Suppressor macrophage treated with lipopolysaccharide for 1 hour (primary cell): ENCODE measurements at places on chromosomes 1 and 21.

- peak; percentile 41 for DNase-seq
These were observed 3.1 kb downstream of the OLIG2 start for GRCh38 chr21:33028773-33029384.

DNA sequence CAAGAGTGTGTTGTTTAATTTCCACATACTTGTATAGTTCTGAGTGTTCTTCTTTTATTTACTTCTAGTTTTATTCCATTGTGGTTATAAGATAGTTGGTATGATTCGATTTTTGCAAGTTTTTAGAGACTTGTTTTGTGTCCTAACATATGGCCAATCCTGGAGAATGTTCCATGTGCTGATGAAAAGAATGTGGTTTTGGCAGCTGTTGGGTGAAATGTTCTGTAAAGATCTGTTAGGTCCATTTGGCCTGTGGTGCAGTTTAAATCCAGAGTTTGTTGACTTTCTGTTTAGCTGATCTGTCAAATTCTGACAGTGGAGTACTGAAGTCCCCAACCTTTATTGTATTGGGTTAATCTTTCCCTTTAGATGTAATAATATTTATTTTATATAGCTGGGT is 19.5 kb upstream of the TIPRL start:
- no peak for DNase-seq

- DNase-seq, result peak; percentile 33
These were observed 85.4 kb upstream of the ROR1 start for GRCh38 chr1:63688302-63688890.

DNA sequence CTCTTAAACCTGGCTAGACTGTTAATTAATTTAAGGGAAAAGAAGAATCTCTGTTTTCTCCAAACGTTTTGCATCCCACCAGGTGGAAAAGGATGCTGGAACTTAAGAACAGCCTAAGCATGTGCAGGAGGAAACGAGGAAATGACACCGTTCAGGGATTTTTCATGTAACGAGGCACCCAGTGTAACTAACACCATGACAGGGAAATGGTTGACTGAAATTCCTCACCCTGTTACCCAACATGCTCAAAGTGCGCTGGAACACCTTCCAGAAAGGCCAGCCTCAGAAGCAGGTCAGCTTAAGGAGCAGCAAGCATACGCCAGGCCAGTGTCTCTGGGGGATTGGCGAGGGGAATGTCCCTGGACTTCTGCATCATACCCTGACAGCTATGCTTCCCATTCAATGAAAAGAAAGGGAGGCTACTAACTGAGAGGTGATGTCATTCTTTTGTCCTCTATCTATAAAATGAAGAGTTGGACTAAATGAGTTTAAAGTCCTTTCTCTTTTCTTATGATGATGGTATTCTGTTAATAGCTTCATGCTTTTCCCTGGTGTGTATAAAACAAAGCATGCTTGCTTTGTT is 21.6 kb downstream of the TNN start:
- peak; percentile 22 for DNase-seq

DNA sequence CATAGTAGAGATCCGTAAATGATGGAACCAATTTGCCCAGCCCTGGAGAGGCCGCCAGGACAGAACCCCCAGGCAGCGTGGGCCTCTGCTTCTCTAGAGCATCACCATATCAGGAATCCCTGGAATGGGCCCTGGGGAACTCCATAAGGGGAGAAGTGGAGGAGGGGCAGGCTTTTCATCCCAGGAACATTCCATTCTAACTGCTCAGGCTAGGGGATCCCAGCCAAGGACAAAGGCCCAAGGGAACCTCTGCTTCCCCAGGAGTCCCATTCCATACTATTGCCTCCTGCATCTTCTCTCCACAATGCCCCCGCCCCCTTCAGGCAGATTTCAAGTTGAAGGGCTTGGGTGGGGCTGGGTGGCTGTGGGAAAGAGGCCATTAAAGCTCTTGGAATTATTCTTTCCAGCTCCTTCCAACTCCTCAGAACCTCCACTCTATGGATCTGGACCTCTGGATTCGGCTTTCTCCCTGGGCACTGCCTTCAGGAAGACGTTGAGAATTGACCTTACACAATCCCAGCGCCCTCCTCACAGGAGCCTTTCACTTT is 6.0 kb downstream of the TRNP1 start:
- DNase-seq, result no peak

DNA sequence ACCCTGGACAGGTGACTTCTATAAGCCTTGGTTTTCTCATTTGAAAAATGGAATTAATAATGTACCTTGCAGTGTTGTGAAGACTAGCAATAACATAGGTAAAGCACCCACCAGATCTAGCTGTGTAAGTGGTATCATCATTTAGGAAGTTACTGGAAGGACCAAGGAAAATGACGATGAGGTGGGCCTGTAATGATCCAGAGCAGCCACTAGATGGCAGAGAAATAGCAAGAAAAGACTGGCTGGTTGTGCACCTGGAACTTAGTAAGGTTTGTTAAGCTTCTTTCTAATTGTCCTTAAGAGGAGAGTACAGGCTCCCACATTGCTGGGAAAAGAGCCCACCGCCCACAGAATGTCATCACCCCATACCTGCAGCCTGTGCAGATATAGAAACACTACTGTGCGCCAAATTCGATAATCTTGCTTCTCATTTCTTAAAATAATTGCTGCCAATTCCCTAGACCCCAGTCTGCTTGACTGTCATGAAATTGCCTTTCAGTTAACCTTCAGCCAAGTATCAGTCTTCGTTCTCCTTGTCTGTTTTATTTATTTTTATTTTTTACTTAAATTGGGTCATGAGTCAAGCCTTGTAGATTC is 37.2 kb downstream of the WNT4 start:
- DNase-seq, result peak; percentile 61

DNA sequence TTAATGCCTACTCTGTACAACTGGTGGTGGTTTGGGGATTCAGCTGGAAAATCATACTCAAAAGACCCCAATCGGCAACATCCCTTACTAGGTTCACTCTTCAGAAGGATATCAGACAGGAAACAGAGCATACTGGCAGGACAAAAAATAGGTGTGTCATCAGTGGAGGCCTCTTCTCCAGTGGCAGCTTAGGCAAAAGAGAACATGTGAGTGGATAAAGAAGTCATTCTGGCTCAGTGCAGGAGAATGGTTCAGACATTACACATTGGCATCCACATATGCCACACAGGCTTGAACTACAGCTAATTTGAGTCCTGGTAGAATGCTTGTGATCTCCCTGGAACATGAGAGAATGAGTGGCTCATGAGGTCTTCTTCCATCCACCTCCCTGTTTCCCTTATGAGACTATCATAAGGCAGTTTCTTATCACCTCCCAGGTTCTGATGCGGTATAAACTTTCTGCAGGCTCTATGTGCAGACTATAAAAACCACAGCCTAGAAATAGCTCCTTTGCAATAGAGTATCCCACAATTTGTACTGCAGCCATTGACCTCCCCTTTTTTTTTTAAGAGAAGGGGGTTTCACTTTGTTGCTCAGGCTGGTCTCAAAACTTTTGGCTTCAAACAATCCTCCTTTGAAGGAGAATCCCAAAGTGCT is 24.7 kb downstream of the VAMP4 start:
- DNase-seq, result no peak

DNA sequence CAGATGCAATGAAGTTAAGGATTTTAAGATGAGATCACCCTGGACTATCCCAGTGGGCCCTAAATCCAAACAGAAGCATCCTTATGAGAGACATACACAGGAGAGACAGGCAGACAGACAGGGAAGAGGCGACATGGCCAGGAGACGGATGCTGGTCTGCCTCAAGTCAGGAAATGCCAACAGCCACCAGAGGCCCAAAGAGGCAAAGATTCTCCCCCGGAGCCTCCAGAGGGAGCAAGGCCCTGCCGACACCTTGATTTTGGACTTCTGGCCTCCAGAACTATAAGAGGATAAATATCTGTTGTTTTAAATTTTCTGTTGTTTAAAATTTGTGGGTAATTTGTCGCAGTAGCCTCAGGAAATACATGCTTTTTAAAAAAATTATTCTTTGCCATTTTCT is 116.4 kb downstream of the GLIS1 start:
- no peak for DNase-seq

- no peak for DNase-seq
These were observed 1252.1 kb upstream of the ADGRL4 start for GRCh38 chr1:80258659-80259058.

DNA sequence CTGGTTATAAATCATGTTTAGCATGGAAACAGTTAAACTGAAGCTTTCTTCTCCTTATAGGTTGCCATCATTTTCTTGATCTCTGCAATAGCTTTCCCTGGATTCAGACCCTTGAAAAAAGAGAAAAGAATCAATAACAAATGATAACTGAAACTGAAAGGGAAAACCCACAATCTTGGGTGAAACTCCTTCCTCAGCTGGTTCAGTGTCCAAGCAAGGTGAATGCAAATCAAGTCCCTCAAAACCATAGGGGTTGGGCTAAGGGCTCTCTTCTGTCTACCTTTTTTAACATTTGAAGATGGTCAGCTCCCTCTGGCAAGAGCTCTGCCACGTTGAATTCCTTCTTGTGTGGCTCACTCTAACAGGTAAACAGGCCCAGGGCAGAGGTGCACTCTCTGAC is 7.1 kb upstream of the ATP13A2 start:
- no peak for DNase-seq

DNA sequence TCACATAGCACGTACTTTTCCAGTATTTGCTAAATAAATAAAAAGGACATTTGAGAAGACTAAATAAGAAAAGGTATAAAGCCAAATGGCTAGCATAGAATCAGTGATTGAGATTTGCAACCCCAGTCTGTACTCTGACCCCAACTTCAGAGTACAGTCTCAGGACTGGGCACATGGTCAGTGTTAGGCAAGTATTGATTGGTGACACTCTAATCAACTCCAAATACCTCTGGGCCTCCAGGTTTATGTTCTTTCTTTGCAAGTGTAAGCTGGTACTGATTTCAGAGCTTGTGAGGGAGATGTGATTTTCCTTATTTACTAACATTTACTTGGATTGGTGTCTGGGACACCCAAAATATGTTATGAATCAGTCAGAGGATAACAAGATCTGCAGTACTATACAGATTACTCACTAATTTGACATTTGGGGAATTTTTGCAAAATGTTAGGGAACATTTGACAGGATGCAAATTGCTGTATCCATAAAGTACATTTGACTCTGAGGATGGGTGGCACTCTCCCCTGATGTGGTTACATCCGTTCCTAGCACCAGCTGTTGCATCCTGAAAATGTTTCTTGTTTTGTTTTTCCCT is 34.2 kb downstream of the LMO4 start:
- no peak for DNase-seq

DNA sequence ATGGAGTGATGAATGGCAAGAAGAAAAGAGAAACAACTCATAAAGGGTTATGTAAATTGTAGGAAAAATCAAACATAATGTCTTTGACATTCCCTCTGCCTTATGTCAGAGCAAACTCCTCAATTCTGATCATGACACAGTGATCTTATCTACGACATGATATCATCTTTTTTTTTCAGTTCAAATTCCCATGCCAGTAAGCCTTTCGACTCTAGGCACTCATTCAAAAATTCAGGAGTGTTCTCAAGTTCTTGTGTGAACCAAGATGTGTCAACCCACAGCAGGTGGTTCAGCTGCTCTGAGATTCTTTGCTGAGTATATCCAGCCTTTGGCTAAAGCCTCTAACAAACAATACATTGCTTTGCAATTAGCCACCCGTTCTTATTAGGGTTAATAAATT is 97.1 kb upstream of the ESRRG start:
- DNase-seq, result no peak

DNA sequence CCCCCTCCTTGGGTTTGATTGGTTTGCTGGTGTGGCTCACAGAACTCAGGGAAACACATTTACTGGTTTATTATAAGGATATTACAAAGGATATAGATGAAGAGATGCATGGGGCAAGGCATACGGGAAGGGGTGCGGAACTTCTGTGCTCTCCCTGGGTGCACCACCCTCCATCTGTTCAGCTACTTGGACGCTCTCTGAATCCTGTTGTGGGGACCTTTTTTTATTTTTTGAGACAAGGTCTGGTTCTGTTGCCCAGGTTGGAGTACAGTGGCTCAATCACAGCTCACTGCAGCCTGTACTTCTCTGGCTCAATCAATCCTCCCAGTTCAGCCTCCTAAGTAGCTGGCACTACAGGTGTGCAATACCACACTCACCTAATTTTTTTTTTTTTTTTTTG is 7.4 kb downstream of the LURAP1 start:
- no peak for DNase-seq

DNA sequence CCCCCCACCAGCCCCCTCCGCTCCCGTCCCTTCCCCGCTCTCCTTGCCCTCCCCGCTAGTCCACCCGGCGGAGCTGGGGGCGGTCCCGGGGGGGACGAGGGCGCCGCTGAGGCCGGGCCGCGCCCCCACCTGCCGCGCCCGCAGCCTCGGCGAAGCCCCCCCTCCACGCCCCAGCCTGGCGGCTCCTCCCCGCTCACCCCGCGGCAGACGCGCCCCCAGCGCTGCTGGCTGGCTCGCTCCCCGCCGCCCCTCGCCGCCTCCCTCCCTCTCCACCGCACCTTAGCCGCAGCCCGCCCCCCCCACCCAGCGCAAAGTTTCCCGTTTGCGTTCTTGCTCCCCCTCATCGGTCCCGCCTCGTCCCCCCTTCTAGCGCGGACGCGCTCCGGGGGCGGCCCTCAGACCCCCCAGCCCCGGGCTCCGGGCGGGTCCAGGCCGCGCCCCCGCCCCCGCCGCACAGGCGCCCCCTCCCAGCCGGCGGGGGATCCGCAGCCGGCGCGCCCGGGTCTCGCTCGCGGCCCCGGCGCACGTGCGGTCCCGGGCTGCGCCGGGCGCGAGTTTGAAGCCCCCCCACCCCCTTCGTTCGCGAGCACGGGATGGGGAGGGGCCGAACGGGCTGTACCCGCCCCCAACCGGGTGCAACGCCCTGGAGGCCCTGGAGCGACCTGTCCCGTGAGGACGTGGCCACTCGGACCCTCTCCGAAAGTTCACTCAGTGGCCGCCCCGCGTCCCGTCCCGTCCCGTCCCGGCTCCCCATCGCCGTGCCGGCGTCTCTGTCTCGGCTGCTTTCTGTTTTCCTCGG is 623 bp downstream of the PTPRF start:
- no peak for DNase-seq

DNA sequence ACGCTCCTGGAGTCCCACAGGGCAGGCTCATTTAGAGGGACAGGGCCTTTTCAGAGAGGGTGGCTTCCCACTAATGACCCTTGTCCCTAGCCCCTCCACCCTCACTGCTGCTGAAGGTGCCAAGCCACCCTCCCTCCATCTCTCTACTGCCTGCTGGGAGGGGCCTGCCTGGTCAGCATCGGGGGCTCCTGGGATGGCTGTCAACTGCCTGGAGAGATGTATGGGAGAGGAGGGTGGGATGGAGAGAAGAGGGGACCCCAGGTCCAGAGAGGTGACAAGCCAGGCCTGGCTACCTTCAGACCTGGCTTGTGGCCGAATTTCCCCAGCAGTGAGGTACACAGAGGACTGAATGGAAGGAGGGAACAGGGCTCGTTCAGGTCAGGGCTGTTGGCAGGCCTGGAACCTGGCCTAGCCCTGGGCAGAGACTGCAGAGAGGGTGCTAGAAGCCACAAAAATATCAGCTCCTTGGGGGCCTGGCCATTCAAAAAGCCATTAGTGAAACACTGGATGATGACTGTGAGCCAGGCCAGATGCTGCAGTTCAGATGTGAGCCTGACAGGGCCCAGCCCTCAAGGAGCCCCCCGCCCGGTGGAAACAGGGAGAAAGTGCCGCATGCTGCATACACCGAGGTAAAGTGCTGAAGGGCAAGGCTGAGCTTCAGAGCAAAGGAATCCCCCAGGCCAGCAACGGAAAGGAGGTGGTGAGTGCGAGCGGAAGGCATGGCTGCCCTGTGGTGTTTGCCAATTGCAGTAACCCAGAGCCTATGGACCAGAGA is 20.0 kb downstream of the MMEL1 start:
- DNase-seq, result no peak
